ENCODE measurements at places on chromosomes 13 and 19. TPM values are rescaled to one million over a fixed set of nuclear protein-coding genes. Genes with fewer than 3 reads are reported as not detected.

- DNase-seq, result no peak
Measured at GRCh38 chr19:40805258-40805868, 6.4 kb downstream of the EGLN2 start.

DNA sequence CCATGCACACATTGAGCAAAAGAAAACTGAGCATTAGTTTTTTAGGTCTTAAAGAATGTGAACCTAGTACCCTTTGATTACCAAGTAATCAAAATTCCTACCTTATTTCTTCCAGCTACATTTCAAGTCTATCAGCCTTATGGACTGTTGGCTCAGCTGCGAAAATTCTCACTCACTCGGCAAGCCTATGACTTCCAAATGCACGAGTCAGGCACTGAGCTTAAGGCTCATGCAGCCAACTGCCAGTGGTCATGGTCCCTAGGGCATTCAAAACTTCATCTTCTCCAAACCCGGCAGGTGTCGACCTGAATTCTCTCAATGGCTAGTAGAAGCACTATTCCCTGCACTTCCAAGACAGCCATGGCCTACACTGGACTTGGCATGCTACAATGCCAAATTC lies 41.2 kb downstream of the RUBCNL start:
- DNase-seq, result no peak

ZNF534 gene
- not detected for total RNA-seq

DNA sequence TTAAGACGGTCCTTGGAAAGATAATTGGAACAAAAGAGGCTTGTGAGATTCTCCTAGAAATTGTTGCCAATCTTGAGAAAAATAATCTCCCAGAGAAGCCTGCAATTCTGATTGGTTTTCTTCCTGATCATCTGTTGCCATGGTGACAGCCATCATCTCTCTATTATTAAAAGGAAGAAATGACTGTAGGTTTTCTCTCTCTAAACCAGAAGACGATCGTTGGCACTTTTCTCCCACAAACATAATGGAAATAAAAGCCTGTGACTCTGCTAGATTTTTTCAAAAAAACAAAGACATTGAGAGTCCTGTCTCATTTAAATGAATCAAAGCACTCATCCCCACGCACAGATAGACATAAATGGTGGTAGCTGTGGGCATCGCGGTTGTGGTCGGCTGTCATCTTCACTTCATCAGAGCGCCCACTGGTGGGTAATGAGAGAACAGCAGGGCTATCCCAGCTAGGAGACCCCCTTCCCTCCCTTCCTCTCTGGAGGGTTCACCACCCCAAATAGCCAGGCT lies 21.7 kb upstream of the CALM3 start:
- DNase-seq, result no peak

DNA sequence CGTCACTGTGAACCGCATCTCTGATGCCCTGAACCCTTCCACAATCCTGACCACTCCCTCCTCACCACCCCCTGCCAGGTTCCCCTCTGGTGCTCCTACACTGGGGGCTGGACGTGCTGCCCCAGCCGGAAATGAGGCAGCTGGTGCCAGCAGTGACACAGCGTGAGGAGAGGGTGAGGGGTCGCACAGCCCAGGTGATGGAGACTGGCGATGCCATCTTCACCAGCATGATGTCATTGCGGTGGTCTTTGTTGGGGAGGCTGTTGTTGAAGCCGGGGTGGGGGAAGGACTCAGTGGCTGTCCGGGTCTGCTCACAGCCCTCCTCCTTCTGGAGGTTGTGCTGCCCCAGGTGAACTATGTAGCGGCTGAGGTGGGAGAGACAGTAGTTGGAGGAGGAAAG lies 2.5 kb downstream of the KLK11 start:
- no peak for DNase-seq

UHRF1 gene
- 75.5 TPM for total RNA-seq

DNA sequence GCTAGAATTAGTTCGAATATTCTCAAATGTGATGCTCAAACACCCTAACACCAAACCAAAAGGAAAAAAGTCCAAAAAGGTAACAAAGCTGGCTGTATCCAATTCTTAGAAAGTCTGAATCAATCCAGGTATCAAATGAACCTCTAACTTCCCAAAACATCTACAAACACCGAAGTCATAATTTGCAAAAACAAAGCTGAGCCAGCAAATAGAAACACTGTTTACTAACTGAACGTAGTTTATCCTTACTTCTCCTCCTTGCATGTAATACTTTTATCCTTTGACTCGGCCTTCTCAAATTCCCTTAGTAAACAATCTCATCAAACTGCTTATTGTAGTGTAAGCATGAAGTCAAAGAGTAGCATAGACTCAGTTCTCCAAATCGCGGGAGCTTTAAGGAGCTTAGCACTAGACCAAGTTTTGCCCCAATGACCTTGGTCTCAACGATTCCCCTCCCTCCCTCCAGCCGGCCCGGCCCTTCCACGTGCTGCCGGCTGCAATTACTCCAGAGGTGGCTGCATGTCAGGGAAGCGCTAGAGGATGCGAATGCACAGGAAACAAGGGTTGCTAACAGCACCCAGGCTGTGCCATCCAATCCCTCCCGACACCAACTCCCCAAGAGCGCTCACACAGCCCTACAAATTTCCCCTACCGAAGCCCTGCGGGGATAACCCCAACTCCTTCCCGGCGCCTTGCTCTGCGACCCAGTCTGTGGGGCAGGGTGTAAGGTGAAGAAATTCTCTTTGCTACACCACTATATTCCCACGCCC lies 693 bp downstream of the XPO4 start:
- DNase-seq, result no peak

GRCh38 chr13:96191367-96191766 lies 101.5 kb downstream of the HS6ST3 start:
- no peak for DNase-seq

DNA sequence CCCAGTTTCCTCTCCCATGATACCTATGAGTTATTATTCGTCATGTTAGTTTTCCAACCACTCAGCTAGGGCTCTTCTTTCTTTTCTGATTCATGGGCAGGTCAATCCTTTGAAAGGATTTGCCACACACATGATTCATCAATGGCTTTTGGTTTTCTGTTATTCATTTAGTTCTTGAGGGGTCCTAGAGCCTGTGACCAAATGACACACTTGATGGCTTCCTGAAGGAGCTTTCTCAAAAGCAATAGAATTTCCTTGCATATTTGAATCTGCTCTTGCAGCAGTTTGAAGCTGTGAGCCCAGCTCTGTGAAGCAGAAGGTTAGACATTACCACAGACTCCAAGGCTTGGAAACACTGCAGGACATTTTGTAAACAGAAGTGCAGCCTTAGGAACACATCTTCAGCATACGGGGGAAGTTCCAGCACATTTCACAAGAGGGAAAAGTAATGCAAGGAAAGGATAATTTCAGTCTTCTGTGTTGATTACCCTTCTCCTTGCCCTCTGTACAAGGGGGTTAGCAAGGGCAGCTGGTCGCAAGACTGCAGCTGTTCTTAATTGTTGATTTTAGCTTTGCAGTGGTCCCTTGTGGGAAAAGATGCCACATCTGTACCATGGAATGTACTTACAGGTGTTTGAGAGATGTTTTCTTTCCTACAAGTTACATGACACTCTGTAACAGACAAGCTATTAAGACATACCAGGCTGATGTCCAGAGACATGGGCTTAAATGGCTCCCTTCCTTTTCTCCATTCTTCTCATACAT lies 338.6 kb downstream of the KCNRG start:
- no peak for DNase-seq

GNG8 gene
- not detected for total RNA-seq

DNA sequence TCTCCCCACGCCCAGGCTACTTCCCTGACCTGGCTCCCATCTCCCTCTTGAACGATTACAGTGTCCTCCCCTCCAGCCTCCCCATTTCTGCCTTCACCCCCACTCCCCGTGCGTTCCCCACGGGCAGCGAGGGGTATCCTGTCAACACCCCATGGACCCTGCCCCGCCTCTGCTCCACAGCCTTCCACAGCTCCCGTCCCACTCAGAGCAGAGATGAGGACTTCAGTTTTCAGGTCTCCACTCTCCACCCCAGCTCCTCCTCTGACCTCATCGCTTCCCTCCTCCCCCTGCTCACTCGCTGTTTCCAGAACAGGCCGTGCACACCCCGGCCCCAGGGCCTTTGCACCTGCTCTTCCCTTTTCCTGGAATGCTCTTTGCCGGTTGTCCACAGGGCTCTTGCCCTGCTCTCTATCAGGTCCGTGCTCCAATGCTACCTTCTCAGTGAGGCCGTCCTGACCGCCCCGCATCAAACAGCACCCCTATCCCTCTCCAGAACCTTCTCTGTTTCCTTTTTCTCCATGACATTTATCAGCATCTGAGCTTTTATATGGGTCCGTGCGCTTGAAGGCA lies 15.0 kb downstream of the LRRC4B start:
- no peak for DNase-seq

DNA sequence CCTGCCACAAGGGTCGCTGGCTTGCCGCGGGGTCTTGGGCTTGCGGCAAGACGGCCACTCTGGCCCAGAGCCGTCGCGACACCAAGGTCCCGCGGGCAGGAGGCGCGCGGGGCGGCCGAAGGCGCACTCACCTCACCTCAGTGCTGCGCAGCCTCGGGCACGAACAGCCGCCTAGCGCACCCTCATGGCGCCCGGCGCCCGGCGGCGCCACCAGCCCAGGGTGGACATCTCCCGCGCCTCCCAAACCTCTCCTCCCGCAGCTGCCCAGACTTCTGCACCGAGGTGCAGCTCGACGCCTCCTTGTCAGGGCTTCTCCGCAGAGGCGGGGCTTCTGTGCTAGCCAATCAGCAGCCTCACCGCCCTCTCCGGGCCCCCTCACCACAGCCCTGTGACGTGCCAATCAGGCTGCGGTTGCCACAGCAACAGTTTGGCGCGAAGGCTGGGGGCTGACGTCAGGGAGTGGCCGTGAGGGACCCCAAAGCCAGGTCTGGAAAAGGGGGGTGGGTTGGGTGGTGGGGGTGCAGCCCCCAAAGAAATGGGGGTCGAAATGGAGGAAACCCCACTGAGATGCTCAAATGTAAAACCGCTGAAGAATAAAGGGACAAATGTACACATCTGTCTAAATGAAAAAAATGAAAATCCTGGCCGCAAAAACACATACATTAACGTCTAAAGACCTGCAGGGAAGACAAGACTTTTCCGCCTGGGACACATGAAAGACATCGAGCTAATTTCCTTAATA lies at the start of the genes PEG3 and ZIM2:
PEG3 (minus strand) TSS at position 276 of the 742 bp plus-strand sequence. CDS start 16,071 bp downstream, outside the sequence.
ZIM2 (minus strand) TSS at position 276 of the 742 bp plus-strand sequence. CDS start 16,449 bp downstream, outside the sequence.
- no peak for DNase-seq

DNA sequence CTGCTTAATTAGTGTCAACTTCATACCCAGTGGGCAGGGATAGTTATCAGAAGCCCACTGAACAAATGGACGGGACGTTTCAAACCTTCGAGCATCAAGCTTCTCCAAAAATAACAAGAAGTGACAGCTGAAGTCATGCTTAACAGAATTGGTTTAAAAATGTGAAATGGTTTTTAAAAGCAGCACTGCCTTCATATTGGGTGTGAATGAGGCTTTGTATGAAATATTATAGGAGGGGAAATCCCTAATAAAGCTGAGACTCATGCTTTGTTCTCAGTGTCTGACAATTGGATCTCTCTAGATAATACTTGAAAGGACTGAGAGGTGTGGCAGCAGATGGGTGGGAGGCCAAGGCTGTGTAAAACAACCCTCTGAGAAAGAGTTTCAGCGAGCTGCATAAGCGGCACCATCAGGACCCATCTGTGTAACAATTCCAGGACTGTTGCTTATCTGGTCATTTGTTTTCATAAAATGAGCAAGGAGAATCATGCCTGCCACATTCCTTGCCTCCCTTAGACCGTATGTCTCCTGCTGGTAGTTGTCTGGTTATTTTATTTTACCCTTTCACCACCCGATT lies 667.7 kb downstream of the DIAPH3 start:
- no peak for DNase-seq

TNNI3 gene
- total RNA-seq, result not detected
